ENCODE measurements at places on chromosomes 1 and 21. TPM values are rescaled to one million over a fixed set of nuclear protein-coding genes. Genes with fewer than 3 reads are reported as not detected.

The DENND2D gene
- polyA plus RNA-seq, result 7.8 TPM

The PGLYRP3 gene
- 1.9 TPM for polyA plus RNA-seq

- no peak for DNase-seq
Observed at GRCh38 chr1:179576509-179576908, 761 bp upstream of the NPHS2 start.

- no peak for DNase-seq
Observed at GRCh38 chr1:6582370-6582769, 2.6 kb downstream of the ZBTB48 start.

DNA sequence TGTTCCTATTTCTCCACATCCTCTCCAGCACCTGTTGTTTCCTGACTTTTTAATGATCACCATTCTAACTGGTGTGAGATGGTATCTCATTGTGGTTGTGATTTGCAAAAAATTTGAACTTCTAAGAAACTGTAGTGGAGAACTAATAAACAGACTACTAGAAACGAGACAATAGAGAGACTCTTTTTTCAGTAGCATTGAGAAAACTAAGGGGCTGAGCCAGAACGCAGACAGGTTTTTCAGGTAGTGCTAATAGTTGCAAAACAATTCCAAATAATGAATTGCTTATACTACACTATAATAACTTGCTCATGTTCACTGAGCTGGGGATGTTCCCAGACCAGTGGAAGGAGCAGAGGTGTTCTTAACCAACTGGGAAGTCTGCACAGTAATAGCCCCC, 98.8 kb upstream of the DPH5 start:
- DNase-seq, result no peak

- DNase-seq, result no peak
Observed at GRCh38 chr1:147613506-147613905, 56.8 kb downstream of the ACP6 start.

GRCh38 chr1:107362468-107363140, 221.8 kb downstream of the NTNG1 start:
- DNase-seq, result no peak

The CRNN gene
- polyA plus RNA-seq, result 0.05 TPM

The GPR25 gene
- polyA plus RNA-seq, result not detected

- no peak for DNase-seq
Observed at GRCh38 chr1:222048094-222048595, 306.3 kb upstream of the DUSP10 start.

The CNTN2 gene
- not detected for polyA plus RNA-seq

GRCh38 chr1:181033128-181033798, 520 bp upstream of the MR1 start:
- DNase-seq, result peak; percentile 60

DNA sequence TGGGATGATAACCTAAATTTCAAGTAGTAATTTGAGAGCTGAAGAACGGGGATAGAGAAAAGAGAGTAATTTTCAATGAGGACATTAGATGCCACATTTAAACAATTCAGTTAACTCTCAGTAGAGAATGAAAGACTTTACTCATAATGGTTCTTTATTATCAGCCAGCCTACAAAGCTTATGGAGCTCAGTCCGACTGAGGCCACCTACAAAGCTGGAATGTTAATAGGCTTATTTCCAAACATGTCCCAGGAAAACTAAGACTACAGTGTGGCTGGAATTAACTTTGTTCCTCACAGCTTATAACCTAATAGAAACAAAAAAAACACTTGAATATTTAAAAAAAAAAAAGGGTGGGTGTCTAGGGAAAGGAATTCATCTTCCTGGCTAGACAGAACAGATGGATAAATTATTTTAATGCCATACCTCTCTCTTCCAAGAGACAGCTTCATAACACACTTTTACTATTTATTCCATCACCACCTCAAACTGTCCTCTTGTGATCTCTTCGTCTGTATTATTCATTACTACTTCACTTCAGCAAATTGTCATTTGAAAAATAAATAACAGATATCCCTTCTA, 9.8 kb downstream of the SLC19A2 start:
- DNase-seq, result no peak

DNA sequence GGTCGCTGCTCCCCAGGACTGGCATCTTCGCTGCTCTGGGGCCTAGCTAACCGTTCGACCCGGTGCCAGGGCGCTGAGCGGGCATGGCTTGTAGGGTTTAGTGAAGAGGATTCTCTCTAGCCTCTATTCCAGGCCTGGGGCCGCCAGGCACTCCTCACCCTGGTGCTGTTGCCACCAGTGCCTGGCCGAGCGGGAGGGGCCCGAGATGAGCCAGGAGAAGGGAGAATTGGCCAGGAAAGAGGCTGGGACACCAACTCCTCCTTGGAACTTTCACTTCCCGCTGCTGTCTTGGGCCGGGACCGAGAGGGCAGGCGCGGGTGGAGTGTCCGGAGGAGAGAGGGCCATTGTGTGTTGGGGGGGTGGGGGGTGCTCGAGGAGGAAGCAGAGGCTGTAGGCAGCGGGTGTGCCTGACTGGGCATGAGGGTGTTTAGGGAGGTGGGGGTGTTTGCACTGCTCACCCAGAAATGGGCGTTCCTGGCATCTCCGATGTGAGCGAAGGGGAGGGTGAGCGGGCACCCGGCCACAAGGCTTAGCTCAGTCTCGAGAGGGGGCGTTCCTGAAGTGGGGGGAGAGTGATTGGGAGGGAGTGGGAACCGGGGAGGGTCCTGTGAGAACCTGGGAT, 772 bp downstream of the ADAM15 start:
- DNase-seq, result no peak

DNA sequence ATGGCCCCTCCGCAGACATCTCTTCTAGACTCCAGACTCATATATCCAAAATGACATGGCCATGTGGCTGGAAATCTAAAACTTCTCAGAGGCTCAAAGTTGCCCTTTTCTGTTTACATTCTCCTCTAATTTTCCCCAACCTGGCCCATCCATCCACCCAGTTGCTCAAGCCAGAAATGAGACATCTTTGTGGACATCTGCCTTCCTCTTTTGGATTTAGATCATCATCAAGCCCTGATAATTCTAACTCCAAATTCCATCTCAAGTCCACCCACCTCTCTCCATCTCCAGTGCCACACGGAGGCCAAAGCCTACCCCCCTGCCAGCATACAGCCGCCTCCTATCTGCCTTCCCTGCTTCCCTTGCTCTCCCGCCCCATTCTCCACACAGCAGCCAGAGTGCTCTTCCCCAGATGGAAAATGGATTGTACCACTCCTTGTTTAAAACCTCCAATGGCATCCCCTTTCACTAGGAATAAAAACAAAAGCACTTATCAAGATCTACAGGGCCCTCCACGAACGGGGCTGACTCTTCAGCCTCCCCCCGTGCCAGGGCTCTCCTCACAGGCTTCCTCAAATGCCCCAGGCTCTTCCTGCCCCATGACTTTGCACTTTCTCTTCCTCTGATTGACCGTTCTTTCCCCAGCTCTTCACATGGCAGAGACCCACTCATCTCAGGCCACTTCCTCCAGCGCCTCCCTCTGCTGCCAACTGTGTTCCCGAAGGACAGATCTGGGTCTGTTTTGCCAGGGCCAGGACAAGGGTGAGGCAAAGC, 40.1 kb downstream of the SYT6 start:
- DNase-seq, result no peak

- no peak for DNase-seq
Observed at GRCh38 chr1:154190550-154190949, 1.4 kb downstream of the TPM3 start.

The VANGL2 gene
- polyA plus RNA-seq, result 10.9 TPM

GRCh38 chr1:217021956-217022355, 298.7 kb upstream of the ESRRG start:
- no peak for DNase-seq

- DNase-seq, result no peak
Observed at GRCh38 chr1:241308471-241308870, 48.5 kb downstream of the RGS7 start.

The CYP4Z1 gene
- polyA plus RNA-seq, result not detected

- DNase-seq, result no peak
Observed at GRCh38 chr21:24995216-24995615, 612.1 kb downstream of the MRPL39 start.

DNA sequence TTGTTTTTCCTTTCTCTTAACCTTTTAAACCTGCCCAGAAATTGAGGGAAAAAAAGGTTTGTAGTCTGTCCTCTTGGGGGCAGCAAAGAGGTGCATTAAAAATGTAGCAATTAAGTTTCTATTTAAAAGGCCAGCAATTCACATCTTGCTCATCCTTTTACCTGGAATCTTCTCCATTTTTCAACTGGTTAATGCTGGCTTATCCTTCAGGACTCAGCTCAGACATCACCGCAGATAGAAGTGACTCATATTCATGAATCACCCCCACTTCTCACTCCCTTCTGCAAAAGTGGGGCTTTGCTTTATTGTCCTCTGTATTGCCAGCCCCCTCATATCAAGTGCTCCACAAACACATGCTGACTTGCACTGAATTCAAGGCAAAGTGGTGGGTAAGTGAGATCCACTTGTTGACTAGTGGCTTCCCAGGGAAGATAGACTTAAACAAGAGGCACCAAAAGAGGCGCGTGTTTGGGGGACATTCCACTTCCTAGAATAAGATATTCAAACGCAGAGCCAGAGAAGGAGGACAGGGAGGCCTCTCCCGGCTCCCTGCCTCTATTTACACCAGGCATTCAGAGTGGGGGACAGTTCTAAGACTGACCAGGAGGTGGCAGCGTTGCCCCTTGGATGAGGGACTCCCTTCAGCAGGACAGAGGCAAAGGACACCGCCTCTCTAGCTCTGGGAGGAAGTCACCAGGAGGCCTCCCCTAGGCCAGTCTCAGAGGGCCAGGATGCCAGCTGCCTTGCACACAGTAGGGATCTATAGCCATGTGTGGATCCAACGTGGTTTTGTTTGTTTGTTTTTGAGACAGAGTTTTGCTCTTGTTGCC, 23.2 kb upstream of the ZNF648 start:
- DNase-seq, result peak; percentile 55

DNA sequence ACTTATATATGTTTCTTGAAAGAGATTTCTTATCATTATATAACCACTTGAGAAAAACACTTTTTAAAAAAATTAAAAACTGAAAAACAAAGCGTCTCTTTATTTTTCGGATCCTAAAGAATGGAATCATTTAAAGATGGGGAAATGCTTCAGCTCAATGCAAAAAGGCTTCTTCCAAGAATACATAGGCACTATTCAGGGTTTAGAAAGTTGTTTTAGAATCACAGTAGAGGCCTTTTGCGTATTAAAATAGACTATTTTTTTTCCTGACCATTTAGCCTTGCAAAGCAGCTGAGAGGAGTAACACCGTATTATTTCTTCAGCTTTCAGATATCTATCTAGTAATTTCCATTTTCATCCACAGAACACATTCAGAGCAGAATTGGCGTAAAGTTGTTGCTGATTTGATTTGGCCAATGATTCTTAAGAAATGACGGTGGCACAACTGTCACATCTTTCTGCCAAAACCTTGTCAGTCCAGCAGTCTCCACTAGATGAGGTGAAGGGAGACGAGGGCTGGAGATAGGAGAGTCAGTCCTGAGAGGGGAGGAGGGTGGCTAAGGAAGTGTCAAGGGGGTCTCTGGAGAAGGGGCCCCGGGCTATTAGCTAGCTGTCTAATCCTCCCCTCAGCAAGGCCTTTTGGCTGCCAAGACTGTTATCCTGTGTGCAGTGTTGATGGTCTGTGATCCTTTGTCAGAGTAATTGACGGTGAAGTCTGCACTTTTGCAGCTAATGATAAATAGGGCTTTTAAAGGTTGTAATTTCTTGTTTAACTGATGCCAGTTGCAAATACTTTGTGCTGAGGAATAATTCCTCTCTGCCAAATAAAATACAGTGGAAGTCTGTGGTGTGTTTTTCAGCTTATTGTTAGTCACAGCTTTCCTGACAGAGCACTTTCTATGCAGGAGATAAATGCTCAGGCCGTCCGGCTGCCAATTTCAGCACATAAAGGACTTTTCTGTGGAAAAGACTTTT, 34.7 kb downstream of the PRRX1 start:
- DNase-seq, result no peak

DNA sequence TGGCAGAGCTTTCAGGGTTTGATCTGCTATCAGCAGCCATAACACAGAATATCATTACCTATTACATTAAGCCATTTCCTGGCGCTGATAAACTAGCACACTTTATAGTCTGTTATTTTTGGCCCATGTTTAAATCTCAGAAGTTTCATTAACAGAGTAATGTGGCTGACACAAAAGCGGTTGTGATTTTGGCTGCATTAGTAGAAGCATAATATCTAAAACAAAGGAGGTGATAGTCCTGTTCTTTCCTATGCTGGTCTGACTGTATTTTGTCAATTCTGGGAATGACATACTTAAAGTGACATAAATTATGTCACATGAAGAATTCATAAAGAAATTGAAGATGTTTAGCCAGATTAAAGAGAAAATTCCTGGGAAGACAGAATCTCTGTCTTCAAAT, 151.3 kb upstream of the KCND3 start:
- DNase-seq, result no peak

The KIRREL1 gene
- 18.3 TPM for polyA plus RNA-seq

DNA sequence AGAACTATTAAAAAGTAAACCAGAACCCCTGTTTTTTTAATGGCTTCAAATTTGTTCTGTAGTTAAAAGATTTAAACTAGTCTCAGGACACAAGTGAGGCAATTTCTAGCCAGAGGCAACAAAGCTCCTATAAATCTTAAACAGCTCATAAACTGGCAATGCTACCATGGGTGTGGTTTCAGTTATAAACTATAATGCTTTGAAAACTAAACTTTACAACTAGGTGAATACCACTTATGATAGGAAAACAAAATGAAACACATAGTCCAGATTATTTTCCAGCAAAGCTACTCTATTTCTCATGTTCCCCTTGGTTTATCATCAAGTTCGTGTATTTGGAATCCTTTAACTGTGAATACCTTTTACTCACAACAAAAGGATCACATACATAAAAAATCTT, 282.5 kb downstream of the VAV3 start:
- no peak for DNase-seq

DNA sequence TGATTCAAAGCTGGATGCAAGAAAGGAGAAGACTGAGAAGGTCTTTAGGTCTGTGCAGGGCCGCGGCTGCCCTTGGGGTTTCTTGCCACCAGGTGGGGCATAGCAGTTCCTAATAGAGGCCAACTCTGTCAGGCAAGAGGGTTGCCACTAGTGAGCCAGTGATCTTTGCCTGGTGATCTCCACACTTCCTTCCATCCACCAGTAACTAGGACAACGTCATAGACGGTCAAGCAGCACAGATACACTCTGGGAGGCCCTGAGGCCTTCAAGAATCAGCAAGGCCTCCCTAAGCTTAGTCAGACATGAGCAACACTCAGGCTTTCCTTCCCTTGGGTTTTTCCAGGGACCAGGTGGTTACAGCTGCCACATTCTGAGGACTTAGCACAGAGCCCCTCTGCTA, 32.9 kb upstream of the ATP2B4 start:
- DNase-seq, result no peak

GRCh38 chr1:176693697-176694329, 230.8 kb downstream of the PAPPA2 start:
- no peak for DNase-seq

Measured in keratinocyte (primary cell).